ENCODE measurements at places on chromosomes 5 and 9. TPM values are rescaled to one million over a fixed set of nuclear protein-coding genes. Genes with fewer than 3 reads are reported as not detected.

DNA sequence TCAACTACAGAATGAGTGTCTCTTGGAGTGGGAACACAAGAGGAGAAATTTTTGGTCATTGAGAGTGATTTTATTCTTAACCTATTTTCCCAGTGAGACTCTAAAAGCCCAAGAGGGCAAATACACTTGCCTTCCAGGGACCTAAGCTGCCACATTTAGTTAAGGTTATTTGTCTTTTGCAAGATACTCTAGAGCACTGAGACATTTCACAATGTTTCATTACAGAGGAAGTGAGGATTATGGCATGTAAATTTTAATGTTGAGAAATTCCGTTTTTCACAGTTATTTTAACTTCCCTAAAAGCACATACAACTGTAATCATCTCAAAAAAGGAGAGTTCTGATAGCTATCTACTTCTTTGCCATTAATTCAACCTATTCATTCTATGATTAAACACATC, 38.7 kb upstream of the RAB3C start:
- no peaks in the 10 kb centered on the region for H3K36me3 ChIP-seq
- no peaks in the 10 kb centered on the region for H3K27me3 ChIP-seq
- no peak overlapping the region for H3K4me3 ChIP-seq
- no peak for DNase-seq
- no peaks in the 10 kb centered on the region for H3K4me1 ChIP-seq

DNA sequence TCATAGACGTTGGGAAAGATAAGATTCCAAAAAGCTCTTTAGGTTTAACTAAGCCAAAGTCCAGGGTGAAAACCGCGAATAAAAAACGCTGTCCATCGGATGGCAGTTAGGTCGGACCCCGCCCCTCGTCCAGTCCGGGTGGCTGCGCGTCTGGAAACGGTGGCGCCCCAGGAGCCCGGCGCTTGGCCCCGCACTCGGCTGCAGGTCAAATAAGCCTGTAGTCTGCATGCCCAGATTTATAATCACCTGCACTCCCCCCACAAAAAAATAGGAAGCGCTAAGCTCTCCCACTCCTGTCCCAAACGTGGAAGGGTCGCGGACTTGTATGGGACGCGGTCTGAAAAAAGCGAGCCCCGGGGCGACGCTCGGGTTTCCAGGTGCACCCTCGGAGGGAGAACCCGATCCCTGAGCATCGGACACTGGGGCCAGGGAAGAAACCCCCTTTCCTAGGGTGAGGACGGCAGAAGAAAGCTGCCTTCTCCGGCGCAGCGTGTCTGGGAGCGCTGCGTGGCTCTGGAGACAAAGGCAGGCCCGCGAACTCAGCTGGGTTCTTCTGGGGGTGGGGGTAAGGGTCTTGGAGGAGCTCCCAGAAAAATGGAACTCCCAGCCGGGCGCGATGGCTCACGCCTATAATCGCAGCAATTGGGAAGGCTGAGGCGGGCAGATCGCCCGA, 923 bp upstream of the ZBTB5 start:
- H3K4me3 ChIP-seq, result peak overlapping the region; percentile 72
- no peaks in the 10 kb centered on the region for H3K27me3 ChIP-seq
- peak overlapping the region; percentile 96 for H3K27ac ChIP-seq

DNA sequence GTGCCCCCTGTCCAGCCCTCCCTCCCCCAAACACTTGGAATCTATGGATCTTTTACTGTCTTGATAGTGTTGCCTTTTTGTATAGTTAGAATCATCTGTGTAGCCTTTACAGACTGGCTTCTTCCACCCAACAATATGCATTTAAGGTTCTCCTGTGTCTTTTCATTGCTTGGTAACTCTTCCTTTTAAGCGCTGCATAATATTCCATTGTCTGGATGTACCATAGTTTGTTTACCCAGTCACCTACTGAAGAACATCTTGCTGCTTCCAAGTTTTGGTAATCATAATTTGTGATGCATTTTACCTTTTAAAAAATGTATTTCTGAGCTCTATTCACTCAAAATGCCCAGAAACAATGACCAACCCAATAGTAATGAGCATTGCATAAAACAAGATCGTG, 17.7 kb upstream of the LMX1B start:
- no peaks in the 10 kb centered on the region for H3K4me1 ChIP-seq
- no peak for DNase-seq
- no peaks in the 10 kb centered on the region for H3K27me3 ChIP-seq
- no peak overlapping the region for H3K27ac ChIP-seq
- H3K36me3 ChIP-seq, result no peaks in the 10 kb centered on the region

GRCh38 chr9:95074632-95075031, 242.9 kb downstream of the FANCC start:
- no peaks in the 10 kb centered on the region for H3K4me1 ChIP-seq
- no peaks in the 10 kb centered on the region for H3K36me3 ChIP-seq
- DNase-seq, result no peak
- no peak overlapping the region for H3K27ac ChIP-seq

- no peak for DNase-seq
- H3K4me1 ChIP-seq, result no peaks in the 10 kb centered on the region
- no peak overlapping the region for H3K4me3 ChIP-seq
Observed at GRCh38 chr9:130890124-130890523, 6.5 kb downstream of the QRFP start.

- no peak overlapping the region for H3K27ac ChIP-seq
- no peaks in the 10 kb centered on the region for H3K36me3 ChIP-seq
- H3K4me1 ChIP-seq, result no peaks in the 10 kb centered on the region
- no peak for DNase-seq
Observed at GRCh38 chr9:37727013-37727412, 26.6 kb upstream of the TRMT10B start.

- H3K36me3 ChIP-seq, result no peaks in the 10 kb centered on the region
- H3K4me3 ChIP-seq, result no peak overlapping the region
- peaks cover 48% of the 10 kb centered on the region for H3K4me1 ChIP-seq
- H3K27me3 ChIP-seq, result no peaks in the 10 kb centered on the region
Observed at GRCh38 chr5:151745071-151745705, 13.2 kb downstream of the ATOX1 start.

- H3K27me3 ChIP-seq, result no peaks in the 10 kb centered on the region
- H3K4me3 ChIP-seq, result no peak overlapping the region
- peaks cover 43% of the 10 kb centered on the region for H3K4me1 ChIP-seq
Observed at GRCh38 chr5:5432020-5432707, 9.7 kb downstream of the ICE1 start.

- DNase-seq, result peak; percentile 40
- no peaks in the 10 kb centered on the region for H3K27me3 ChIP-seq
- H3K27ac ChIP-seq, result peak overlapping the region; percentile 78
- H3K36me3 ChIP-seq, result peaks cover 12% of the 10 kb centered on the region
Observed at GRCh38 chr9:127971357-127972235, 9.2 kb downstream of the EEIG1 start.

- no peaks in the 10 kb centered on the region for H3K27me3 ChIP-seq
- no peak overlapping the region for H3K27ac ChIP-seq
- no peak for DNase-seq
- no peaks in the 10 kb centered on the region for H3K4me1 ChIP-seq
- no peak overlapping the region for H3K4me3 ChIP-seq
- no peaks in the 10 kb centered on the region for H3K36me3 ChIP-seq
Observed at GRCh38 chr5:170221327-170221741, 11.5 kb upstream of the C5orf58 start.

DNA sequence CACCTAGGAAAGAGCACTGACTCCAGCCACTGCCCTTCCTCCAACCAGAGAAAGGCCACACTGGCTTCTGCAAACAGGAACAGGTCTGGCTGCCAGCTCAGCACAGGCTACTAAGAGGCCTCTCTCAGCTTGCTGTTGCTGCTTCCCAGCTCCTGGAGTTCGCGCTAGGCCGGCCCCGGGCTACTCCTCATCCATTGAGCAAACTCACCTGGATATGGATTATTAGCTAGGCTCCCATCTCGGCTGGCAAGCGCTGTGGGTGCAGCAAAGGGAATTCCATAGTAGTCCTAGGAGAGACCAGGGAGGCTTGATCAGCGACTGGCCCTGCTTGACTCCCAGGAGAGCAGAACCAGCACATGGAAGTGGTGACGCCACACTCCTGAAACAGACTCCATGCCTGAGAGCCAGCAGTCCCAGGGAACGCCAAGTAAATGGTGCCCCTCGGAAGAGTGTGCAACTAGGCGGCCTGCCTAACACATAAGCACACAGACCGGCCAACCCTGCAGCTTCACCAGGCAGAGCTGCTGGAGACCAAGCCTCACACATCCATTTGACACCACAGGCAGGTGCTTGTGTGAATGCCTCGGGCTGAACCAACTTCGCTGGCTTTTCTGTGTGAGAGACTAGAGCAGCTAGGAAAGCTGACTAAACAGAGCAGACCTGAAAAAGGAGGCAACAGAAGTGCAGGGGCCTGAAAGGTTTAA, 107.2 kb downstream of the UBE2R2 start:
- no peak overlapping the region for H3K4me3 ChIP-seq
- no peak for DNase-seq
- H3K27me3 ChIP-seq, result no peaks in the 10 kb centered on the region
- H3K4me1 ChIP-seq, result no peaks in the 10 kb centered on the region
- peaks cover 63% of the 10 kb centered on the region for H3K36me3 ChIP-seq

DNA sequence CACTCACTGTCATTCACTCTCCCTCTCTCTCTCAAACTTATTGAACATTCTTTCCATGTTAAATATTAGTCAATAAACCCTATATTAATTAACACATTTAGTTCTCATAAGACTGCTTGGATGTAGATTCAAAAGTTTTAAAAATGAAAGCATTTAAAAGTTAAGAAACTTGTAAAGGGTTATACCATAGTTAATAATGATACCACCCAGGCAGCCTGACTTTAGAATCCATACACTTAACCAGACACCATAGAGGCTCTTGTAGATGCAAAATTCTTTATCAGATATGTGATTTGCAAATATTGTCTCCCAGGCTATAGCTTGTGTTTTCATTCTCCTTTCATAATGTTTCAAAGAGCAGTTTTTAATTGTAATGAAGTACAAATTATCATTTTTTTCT, 335.8 kb upstream of the ACTBL2 start:
- DNase-seq, result no peak
- no peaks in the 10 kb centered on the region for H3K27me3 ChIP-seq
- H3K36me3 ChIP-seq, result no peaks in the 10 kb centered on the region

GRCh38 chr5:17428176-17428800, 69.7 kb upstream of the TAF11L2 start:
- H3K27me3 ChIP-seq, result no peaks in the 10 kb centered on the region
- no peak for DNase-seq
- no peak overlapping the region for H3K27ac ChIP-seq
- H3K4me3 ChIP-seq, result no peak overlapping the region
- H3K36me3 ChIP-seq, result no peaks in the 10 kb centered on the region
- H3K4me1 ChIP-seq, result no peaks in the 10 kb centered on the region

- H3K36me3 ChIP-seq, result no peaks in the 10 kb centered on the region
- DNase-seq, result no peak
- H3K27ac ChIP-seq, result peak overlapping the region; percentile 76
- H3K27me3 ChIP-seq, result no peaks in the 10 kb centered on the region
- H3K4me3 ChIP-seq, result no peak overlapping the region
Observed at GRCh38 chr5:98934546-98934945, 5.7 kb upstream of the CHD1 start.

GRCh38 chr9:13429301-13430190, 150.1 kb upstream of the MPDZ start:
- H3K4me3 ChIP-seq, result no peak overlapping the region
- no peaks in the 10 kb centered on the region for H3K4me1 ChIP-seq
- H3K27me3 ChIP-seq, result no peaks in the 10 kb centered on the region
- no peak overlapping the region for H3K27ac ChIP-seq
- no peak for DNase-seq

DNA sequence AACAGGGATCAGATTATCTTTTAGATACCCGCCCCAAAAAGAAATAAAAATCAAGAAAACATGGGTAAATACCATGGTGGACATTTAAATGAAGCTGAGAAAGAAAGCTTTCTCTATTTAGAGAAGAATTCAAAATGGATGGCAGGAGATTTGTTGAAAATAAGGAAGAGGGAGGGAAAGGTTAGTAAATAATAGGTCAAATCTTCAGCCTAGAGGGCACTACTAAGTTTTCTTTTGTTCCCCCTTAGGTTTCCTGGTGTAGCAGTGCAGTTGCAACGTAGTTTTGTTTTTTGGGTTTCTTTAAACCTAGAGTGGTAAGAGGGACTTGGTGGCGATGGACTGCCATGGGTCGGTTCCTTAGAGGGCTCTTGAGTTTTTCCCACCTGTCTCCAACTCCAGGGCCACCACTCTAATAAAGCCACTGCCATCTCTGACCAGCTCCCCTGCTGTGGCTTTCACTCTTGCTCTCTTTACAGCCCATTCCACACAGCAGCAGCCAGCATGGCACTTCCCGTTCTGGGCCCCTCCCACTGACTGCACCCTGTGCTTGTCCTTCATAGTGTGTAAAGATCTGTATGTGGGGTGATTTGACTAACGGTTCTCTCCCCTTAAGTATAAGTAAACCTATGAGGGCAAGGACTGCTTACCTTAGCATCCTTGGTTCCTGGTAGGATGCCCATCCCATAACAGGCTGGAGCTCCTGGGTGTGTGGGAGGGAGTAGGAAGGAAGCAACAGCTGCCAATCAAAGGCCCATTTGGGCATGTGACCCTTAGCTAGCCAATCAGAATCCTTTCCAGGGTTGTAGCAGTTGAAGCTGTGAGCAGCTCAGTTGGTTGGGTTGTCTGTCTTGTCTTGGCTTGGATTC, 118.3 kb downstream of the SLC1A3 start:
- no peaks in the 10 kb centered on the region for H3K27me3 ChIP-seq
- no peaks in the 10 kb centered on the region for H3K36me3 ChIP-seq
- peak; percentile 39 for DNase-seq

GRCh38 chr9:26371236-26371635, 521.4 kb downstream of the CAAP1 start:
- no peaks in the 10 kb centered on the region for H3K36me3 ChIP-seq
- no peaks in the 10 kb centered on the region for H3K4me1 ChIP-seq
- no peak overlapping the region for H3K4me3 ChIP-seq

GRCh38 chr5:65261499-65261898, 220.2 kb downstream of the ADAMTS6 start:
- H3K27me3 ChIP-seq, result no peaks in the 10 kb centered on the region
- DNase-seq, result no peak
- H3K36me3 ChIP-seq, result no peaks in the 10 kb centered on the region
- no peak overlapping the region for H3K27ac ChIP-seq

OLFM1 gene
- not detected for polyA plus RNA-seq

ADAMTSL2 gene
- 0.07 TPM for polyA plus RNA-seq

GCNT4 gene
- polyA plus RNA-seq, result 2.2 TPM

CCNO gene
- polyA plus RNA-seq, result not detected

KIAA0825 gene
- 2.0 TPM for polyA plus RNA-seq

SPATA9 gene
- not detected for polyA plus RNA-seq

IRX2 gene
- polyA plus RNA-seq, result not detected

LCN1 gene
- not detected for polyA plus RNA-seq
